ENCODE measurements at places on chromosomes 6 and 20.

- no peak for DNase-seq
Measured at GRCh38 chr6:9295644-9296043, 860.3 kb upstream of the SLC35B3 start.

DNA sequence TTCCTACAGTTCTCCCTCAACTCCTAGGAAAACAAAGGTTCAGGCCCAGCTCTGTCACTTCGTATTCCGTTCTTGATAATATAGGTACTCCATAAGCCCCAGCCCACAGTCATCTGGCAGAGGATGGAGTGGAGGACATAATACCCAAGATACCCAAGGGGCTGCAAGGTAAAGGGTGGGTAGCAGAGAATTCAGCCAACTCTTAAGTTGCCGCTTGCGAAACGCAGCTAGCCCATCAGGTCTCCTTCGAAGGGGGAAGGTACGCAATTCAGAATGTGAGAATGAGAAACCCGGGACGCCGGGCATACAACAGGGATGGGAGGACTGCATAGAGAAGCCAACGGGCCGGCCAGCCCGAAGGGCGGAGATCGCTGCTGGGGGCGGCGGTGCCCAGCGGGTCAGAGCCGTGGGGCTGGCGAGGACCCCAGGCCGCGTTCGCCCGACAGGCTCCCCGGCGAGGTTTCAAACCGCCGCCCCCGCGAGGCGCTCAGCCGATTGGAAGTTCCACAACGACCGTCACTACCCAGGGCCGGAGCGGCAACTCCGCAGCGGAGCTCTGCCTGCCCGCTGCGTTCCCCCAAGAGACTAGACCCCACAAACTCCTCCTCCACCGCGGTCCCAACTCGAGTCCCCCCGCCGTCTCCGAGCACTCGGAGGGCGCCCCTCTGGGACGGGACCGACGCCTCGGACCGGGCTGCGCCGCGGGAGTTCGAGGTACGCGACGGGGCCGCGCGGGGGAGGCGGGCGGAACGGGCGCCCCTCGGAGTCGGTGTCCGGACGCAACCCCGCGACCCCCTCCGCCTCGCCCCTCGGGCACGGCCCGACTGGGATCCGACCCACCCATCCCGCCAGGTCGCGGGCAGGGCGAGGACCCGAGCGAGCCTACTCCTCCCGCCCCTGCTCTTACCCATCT is 911 bp downstream of the CDK19 start:
- peak; percentile 55 for DNase-seq

- DNase-seq = no peak
Measured at GRCh38 chr6:111599259-111599658, 6.4 kb downstream of the TRAF3IP2 start.

- no peak for DNase-seq
Measured at GRCh38 chr20:47089151-47089550, 194.5 kb downstream of the EYA2 start.

DNA sequence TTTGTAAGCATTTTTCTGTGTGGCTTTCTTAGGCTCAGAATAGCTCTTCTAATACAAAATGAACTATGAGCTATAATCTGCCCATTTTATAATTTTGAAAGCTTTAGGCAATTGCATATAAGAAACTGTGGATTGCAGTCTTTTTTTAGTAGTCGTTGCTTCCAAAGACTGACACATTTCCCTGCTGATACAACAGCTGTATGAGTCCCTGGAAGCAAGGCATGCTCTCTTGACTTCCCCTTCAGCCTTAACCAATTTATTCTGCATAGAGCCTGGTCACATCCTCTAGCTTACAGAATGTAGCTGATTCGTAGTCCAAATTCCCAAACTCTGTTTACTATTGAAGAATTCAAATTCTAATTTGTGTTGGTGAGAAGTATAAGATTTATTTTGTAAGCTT is 155.3 kb upstream of the EYA4 start:
- DNase-seq = no peak

GRCh38 chr6:168411130-168411529 is 29.9 kb upstream of the SMOC2 start:
- no peak for DNase-seq

- peak; percentile 96 for DNase-seq
Measured at GRCh38 chr6:112223070-112223861, 31.1 kb downstream of the LAMA4 start.

GRCh38 chr6:150528648-150529285 is 70.9 kb upstream of the PLEKHG1 start:
- DNase-seq = peak; percentile 51

- peak; percentile 32 for DNase-seq
Measured at GRCh38 chr20:17771206-17772004, 71.6 kb downstream of the BANF2 start.

DNA sequence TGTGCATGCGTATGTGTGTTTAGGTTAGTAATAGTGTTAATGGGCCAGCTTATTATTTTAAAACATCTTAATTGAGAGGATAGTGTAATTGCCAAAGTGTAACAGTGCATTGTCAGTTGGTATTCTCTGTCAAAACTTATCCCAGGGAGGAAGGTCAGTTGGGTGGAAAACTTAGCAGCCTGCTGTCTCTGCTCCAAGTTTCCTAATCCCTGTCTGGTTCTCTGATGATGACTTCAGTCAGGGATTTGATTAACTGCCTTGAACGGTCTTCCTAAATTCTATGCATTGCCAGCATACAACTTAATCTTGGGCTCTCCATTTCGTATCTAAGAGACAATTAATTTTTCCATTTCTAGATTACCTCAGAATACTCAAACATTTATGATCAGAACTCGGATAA is 51.1 kb downstream of the L3MBTL3 start:
- no peak for DNase-seq

DNA sequence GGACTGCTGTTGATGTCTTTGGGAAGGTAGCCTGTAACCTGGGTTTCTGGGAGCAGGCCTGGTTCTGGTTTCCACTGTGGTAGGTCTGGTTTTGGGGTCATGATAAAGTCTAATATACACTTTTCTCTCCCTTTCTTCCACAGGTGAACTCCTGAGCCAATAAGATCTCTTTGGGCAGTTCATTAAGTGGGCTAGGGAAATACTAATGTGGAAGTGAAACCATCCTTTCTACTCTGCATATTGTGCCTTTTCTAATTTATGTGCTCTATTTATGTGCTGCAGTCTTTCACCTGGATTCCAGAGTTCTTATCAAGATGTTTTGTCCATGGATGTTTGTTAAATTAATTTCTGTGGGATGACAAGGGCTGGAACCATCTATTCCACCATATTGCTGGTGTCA is 165.7 kb upstream of the PTPRK start:
- no peak for DNase-seq

DNA sequence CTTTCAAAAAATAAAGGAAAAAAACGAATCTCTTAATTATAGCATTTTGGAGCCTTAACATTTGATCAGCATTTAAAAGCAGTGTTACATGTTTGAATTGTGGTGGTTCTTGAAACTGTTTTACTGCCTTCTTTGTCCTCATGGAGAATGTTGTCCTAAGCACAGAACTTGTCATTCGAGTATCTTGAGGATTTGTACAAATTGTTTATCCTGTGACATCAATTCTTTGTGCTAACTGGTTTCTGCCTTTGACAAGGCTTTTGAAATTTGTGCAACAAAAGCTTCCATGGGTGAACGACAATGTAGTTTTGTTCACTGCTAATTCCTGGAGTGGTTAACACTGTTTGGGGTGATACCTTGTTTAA is 130.8 kb downstream of the SCAF8 start:
- DNase-seq = no peak

- DNase-seq = no peak
Measured at GRCh38 chr6:168960551-168961263, 292.9 kb downstream of the THBS2 start.

DNA sequence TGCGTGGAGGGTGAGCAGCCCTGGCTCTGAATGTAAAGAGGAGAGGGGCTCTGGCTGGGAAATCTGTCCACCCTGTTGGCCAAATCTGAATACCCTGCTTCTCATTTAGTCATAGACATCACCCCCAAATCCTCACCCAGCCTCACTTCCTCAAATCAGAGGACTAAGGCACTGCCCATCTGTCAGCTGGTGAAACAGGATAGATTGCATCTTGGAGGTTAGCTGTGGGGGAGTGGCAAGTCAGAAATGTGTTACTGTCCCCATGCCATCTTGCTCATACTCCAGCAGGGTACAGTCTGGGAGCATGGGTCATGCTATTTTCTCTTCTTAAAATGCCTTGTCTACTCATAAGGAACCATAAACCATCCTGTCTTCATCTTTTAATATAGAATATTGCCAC is 9.5 kb upstream of the DTNBP1 start:
- no peak for DNase-seq

GRCh38 chr6:45069091-45069490 is 259.0 kb upstream of the RUNX2 start:
- no peak for DNase-seq

DNA sequence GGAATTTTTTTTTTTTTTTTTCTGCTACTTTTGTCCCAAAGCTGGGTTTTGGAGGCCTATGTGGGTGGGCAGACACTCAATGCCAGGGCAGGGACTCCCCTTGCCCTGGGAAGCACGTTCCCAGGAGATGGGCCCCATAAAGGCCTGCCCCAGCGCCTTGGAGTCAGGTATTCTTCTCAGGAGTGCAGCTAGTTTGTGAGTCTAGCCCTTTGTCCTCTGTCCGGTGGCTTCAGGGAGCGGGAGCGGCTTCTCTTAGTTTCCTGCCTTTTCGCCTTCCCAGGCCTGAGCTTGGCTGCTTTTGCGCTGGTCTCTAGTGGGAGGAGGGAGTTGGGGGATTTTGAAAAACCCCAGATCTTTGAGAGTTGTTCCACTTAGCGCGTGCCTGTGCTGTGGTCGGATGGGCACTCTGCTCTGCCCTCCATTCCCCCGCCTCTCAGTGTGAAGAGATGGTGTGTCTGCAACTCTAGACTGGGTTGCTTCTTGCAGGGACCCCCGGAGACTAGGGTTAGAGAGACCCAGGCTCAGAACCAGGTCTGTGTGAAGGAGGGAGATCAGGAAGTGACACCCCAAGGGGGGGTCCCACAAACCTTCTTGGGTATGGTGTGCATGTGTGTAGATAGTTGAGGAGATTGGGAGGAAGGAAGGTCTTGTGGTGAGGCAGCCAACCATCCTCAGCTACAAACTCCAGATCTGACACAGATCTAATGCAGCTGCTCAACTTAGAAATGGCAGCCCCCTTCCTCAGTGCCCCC is 1.3 kb downstream of the PLCG1 start:
- DNase-seq = peak; percentile 44

- DNase-seq = no peak
Measured at GRCh38 chr6:126907312-126907711, 211.2 kb upstream of the RSPO3 start.

DNA sequence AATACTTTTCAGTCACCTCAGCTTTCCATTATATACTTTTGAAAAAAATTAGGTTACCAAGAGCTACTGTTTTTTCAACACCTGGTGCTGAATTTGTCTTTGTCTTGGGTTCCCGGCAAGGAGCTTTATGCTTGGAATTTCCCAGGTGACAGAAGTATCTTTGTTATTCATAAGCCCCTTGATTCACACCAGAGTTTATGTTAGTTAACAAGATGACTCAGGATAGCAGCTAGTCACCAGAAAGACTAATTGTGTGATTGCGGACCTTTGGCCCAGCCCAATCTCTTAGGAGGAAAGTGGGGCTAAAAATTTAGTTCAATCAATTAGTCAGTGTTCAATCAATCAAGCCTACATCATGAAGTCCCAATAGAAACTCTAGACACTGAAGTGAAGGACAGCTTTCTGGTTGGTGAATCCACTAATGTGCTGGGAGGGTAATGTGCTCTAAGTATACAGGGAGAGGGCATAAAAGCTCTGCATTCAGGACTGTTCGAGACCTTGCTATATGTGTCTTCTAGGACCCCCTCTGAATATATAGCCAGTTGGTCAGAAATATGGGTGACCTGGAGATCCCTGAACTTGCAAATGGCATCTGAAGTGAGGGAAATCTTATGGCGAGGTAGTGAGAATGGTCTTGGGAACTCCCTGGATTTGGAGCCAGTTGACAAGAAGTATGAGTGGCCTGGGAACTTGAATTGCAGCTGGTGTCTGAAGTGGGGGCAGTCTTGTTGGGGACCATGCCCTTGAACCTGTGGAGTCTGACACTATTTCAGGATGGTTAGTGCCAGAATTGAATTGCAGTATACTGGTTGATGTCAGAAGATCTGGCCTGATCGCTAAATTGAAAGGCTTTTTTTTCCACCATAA is 16.2 kb downstream of the TMEM30A start:
- peak; percentile 31 for DNase-seq

DNA sequence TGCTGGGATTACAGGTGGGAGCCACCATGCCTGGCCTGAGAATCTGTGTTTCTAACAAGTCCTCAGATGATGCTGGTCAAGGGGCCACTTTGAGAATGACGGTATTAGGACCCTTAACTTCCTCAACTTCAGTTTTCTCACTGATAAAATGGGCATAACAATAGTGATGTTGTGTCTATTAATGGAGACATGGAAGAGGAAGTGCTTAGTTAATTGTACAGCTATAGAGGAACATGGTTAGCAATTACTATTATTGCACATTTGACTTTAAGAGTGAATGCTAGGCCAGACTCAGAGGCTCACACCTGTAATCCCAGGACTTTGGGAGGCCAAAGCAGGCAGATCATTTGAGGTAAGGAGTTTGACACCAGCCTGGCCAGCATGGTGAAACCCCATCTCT is 12.7 kb downstream of the DPPA5 start:
- no peak for DNase-seq

DNA sequence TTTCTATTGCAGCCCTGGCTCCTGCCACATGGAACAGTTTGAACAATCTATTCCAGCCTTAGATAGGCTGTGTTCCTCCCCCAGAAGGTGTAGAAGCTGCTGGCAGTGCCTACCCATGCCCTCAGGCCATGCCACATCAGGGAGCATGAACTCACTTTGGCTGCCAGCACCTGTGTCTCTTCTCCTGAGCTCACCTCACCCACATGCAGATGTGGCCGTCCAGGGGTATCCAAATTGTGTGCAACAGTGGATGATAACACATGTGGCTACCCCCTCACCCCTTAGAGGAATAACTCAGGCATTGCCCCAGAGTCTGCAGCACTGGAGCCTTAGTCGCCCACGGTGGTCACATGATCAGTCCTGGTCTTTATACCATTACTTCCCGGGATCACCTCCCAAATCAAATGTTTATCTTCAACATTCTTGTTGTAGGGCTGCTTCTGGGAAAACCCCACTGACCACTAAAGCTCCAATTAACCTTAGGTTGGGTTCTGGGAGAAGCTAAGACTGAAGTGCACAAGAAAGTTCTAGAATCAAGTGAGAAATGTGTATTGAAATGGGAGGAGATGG is 110.4 kb downstream of the BANF2 start:
- peak; percentile 69 for DNase-seq

GRCh38 chr20:45111799-45112471 is 3.0 kb downstream of the WFDC5 start:
- peak; percentile 26 for DNase-seq

GRCh38 chr20:56872620-56873458 is 243.7 kb downstream of the TFAP2C start:
- DNase-seq = peak; percentile 20
